ENCODE measurements at places on chromosomes 4 and X.

GRCh38 chr4:143375326-143376073 lies 38.8 kb downstream of the GAB1 start:
- no peak for DNase-seq

DNA sequence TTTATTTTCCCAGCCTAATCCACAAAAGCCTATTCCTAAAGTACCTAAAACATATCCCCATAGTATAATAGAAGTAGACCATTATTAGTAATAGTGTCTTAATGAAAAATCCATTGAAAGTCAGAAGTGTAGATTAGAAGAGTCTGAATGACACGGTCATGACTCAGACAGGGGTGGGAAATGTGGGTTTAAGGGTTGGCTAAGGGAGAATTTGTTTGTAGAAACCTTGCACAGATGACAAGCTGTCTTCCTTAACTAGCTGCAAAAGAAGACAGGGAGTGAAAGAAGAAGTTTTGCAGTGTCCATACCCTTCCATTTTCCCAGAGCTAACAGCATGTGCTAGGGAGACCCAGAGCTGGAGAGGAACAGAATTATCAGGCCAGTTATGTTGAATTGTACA lies 242.7 kb upstream of the ETNPPL start:
- DNase-seq, result no peak

GRCh38 chr4:165612936-165613335 lies 234.1 kb downstream of the CPE start:
- DNase-seq, result no peak

DNA sequence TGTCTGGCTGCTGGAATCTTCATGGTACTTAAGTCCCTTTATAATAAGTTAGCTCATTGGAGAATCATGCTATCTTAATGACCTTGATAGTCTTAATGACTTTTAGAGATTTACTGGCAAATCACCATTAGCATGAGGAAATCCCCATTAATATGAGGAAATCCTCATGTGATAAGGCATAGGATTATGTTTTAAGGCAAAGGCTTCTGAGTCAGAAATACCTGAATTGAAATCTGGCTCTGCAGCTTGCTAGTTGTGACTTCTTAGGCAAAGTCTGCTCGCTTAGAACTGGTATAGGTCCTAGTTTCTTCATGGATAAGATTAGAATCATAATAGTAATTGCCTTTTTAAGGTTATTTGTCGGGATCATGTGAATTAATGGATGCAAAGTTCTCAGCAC lies 190.2 kb upstream of the BANK1 start:
- no peak for DNase-seq

- DNase-seq, result no peak
Observed at GRCh38 chr4:151484396-151485102, 75.6 kb downstream of the FHIP1A start.

DNA sequence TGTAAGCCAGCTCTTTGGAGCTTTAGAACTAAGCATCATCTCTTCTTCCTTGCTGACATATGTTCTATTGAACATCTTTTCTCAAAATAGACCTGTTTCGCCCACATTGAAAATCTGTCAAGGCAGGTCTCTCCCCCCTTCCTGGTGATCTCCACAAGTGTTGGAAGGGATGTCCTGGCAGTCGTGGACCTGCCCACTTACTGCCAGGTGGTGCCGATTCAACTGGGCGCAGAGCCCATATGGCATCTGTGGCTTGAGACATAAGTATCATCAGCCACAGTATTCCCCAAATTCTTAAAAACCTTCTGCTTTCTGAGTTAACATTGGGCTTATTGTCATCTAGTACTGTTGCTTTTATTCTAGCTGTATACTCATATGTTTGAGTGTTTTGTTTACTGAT lies 969.3 kb upstream of the FTHL17 start:
- no peak for DNase-seq

- DNase-seq, result no peak
Observed at GRCh38 chrX:39716401-39716800, 381.4 kb downstream of the BCOR start.

DNA sequence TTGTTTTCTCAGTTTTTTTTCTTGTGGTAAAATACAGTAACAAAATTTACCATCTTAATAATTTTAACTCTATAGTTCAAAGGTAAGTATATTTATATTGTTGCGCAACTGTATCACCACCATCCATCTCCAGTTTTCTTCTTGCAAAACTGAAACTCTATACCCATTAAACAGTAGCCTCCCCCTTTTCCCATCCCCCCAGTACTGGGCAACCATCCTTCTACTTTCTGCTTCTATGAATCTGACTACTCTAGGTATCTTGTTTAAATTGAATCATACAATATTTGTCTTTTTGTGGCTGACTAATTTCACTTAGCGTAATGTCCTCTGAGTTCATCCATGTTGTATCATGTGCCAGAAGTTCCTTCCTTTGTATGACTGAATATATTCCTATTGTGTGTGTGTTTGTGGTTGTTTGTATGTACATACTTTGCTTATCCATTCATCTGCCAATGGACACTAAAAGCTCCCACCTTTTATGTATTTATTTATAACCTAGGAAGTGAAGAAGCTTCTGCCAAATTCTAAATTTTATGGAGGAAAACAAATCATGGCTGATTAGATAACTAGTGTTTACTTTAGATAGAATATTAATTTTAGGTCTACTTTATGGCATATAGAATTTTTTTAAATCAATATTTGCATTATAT lies 10.0 kb downstream of the ABHD18 start:
- no peak for DNase-seq

DNA sequence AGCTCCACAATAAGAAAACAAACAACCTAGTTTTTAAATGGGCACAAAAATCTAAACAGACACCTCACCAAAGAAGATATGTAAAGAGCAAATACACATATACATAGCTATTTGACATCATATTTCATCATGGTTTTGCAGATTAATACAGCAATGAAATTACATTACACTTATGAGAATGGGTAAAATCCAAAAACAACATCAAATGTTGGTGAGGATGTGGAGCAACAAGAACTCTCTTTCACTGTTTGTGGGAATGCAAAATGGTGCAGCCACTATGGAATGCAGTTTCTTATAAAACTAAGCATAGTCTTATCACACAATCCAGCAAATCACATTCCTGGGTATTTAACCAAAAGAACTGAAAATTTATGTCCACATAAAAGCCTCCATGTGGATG lies 25.0 kb downstream of the TLR6 start:
- DNase-seq, result no peak

DNA sequence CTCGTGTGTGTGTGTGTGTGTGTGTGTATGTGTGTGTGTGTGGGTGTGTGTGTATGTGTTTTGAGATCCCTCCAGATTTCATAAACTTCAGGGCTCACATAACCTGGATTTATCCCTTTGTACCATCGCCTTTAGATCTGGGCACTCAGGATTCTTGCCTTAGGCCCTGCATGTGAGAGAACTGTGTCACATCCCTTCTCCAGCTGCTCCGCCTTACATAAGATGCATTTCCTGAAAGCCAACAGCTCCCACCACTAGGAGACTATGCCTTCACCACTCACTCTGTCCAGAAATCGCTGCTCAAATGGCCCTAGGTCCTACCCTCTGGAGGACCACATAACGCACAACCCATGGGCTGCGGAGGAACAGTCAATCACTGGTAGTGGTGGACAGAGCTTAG lies 348.8 kb downstream of the CCSER1 start:
- no peak for DNase-seq

DNA sequence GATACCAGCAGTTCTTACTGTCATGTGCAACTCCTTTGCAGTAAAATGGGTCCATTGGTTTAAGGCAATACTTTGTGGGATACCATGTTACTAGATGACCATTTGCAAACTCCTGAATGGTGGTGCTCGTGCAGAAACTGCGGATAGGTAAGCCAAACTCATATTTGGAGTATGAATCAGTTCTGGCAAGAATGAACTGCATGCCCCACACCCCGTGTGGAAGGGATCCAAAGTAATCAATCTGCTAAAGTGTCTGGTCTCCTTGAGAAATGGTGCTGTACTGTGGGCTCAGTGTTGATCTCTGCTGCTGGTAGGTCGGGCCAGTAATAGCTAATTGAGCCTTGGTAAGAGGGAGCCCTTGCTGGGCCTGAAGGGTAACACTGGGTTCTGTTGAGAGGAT lies 4.2 kb upstream of the TAB3 start:
- DNase-seq, result no peak

GRCh38 chr4:182325848-182326255 lies 82.7 kb downstream of the TENM3 start:
- no peak for DNase-seq

DNA sequence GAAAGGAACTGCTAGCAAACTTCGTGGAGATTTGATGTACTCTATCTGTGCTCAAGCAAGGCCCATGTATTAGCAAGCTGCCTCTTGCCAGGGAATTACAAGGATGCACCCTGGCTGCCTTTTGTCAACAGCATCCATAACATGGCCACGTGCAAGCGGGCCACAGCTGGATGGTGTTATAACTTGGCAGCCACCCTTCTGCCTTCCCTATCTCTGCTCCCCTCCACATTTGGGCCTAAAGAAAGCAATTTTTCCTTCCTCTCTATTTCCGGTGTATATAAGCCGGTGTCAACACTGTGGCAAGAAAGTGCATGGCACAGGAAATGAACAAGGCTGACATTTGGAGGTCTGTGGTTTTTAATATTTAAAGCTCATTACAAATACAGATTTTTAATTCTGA lies 94.8 kb downstream of the CLNK start:
- DNase-seq, result no peak

- DNase-seq, result no peak
Observed at GRCh38 chrX:118566359-118566758, 70.7 kb downstream of the DOCK11 start.

GRCh38 chrX:88560673-88561330 lies 186.2 kb upstream of the CPXCR1 start:
- DNase-seq, result no peak

DNA sequence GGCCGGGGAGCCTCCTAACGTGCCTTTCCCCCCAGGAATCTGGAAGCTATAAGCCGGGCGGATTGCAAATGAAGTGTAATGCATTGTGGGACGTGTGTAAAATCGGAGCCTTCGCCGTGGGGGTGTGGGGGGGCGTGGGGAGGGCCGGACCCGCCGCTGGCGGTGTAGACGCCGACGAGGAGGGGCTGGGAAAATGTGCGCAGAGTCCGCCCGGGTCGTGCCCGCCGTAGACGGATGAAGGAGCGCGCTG lies 1.3 kb downstream of the STOX2 start:
- DNase-seq, result no peak

DNA sequence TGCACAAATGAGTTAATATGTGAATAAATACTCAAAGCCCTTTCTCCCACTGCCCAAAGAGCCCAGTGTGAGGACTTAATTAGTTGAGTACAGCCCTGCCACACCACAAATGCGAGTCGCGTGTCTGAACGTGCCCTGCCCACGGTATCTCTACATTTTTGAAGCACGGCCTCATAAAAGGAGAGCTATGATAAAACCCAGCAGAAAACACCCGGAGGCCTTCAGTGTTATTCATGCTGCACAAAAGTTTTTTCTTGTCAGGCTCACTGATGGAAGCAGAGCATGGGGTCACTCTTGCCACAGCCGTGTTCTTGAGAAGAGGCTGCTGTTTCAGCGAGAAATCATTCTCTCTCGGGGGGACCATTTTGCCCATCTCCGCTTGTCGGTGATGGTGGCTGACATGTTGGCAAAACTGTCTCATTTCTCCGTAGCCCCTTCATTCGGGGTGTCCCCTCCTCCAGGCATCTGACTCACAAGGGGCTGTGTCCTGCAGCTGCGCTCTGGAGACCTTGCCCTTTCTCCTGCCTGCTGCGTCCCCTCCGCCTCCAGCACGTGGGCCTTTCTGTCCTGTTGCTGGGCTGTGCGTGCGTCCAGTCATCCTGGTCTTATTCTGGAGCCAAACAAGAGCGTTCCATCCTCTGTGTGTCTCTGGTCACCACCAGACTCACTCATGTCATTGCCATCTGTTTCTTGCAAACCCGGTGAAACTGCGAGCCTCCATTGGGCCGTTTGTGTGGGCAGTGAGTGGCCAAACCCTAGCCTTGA lies 88.8 kb downstream of the SORCS2 start:
- no peak for DNase-seq

- DNase-seq, result no peak
Observed at GRCh38 chr4:140254651-140255299, 100.8 kb upstream of the MAML3 start.

DNA sequence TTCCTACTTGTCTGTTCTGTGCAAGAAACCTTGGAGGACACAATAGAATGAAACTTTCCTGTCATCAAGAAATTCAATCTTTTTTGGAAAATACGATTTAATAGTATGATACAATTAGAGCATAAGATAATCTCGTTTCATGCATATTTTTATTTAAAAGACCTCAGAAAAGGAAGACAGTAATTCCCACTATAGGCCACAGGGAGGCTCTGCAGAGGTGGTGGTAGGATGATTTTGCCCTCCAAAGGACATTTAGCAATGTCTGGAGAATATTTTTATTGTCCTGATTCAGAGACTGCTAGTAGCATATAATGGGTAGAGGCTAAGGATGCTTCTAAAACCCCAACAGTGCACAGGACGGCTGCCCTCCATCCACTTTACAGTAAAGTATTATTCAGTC lies 68.7 kb downstream of the PAK3 start:
- DNase-seq, result no peak

DNA sequence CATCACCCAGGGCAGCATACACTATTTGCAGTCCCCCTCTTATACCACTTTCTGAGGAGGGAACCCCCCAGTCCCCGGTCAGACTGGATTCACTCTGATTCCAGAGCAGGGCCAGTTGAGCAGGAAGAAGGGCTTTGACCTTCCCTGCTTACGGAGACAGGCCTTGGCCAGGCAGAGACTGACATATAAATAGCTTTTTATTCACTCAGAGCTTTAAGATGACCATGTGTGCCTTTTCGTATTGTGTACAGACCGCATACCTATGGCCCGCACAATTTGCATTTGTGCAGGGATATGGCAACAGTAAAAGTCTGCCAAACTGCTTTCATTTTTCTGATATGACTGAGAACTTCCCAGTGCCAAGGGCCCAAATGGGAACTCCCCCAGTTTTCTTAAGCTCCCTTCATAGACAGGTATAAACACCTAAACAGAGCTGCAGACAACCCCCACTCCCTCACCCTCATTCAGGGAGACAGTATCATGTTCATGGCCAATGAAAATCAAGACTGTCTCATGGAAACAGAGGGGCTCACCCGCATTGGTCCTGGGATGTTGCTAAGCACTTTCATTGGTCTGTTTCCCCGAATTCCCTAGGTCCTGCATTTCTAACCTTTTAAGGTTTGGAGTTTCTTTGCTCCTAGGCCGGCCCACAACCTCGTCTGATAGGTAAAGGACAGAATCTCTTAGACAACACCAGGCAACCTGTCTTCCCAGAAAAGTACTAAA lies 86.0 kb downstream of the RTL5 start:
- no peak for DNase-seq

DNA sequence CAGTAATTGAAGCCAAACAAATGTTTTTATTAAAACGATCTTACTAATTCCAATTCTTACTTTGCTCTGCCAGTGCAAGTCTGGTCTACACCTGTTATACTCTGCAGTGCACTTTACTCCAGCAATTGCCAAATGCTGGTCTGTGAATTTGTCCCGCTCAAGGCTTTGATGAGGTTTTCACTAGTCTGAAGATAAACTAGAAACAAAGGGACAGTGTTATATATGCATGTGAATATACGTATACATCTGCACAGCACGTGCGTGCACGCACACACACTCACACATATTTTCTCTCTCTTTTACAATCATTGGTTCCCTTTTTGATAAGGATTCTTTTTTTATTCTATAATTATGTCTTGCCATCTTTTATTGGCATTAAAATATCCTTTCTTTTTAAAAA lies 88.5 kb upstream of the LCORL start:
- no peak for DNase-seq
